ENCODE measurements at places on chromosomes 12 and 14. TPM values are rescaled to one million over a fixed set of nuclear protein-coding genes. Genes with fewer than 3 reads are reported as not detected.

DNA sequence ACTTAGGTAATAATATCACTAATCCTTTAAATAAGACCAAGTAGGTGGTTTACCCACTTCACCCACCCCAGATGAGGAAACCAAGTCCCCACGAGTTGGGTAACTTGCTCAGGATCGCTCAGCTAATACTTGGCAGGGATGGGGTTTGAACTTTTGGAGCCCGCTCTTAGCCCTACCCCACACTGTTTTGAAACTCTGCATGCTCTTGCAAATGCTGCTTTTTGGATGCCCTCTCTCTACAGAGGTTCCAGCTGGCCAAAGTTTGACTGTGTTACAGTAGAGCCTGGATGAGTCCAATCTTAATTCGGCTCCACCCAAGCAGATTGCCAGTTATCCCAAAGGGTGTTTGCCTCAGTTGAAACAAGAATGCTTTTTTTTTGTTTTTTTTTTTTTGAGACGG lies 6.8 kb downstream of the PLEKHG3 start:
- no peak overlapping the region for H3K27ac ChIP-seq
- H3K4me3 ChIP-seq: no peak overlapping the region
- peaks cover 35% of the 10 kb centered on the region for H3K36me3 ChIP-seq
- peaks cover 51% of the 10 kb centered on the region for H3K4me1 ChIP-seq
- DNase-seq: no peak

The CKAP4 gene
- 2.1 TPM for total RNA-seq

The ALDH6A1 gene
- total RNA-seq: 19.1 TPM

GRCh38 chr14:104086210-104086660 lies 735 bp downstream of the ASPG start:
- H3K27me3 ChIP-seq: peaks cover 7% of the 10 kb centered on the region
- no peaks in the 10 kb centered on the region for H3K36me3 ChIP-seq
- no peak overlapping the region for H3K27ac ChIP-seq
- H3K4me3 ChIP-seq: no peak overlapping the region
- no peaks in the 10 kb centered on the region for H3K4me1 ChIP-seq

The UNG gene
- 45.2 TPM for total RNA-seq

- no peak for DNase-seq
- peaks cover 39% of the 10 kb centered on the region for H3K4me1 ChIP-seq
- H3K4me3 ChIP-seq: no peak overlapping the region
- H3K27ac ChIP-seq: peak overlapping the region; percentile 94
These were observed 23.2 kb upstream of the PARP11 start for GRCh38 chr12:3896356-3896755.

The MANSC1 gene
- total RNA-seq: 0.25 TPM

GRCh38 chr12:25058658-25059058 lies 109.8 kb upstream of the BCAT1 start:
- H3K4me3 ChIP-seq: no peak overlapping the region
- H3K27me3 ChIP-seq: no peaks in the 10 kb centered on the region
- DNase-seq: no peak
- no peak overlapping the region for H3K27ac ChIP-seq
- peaks cover 32% of the 10 kb centered on the region for H3K36me3 ChIP-seq

The COQ5 gene
- 27.9 TPM for total RNA-seq

GRCh38 chr14:76710056-76711010 lies 50.9 kb upstream of the VASH1 start:
- no peaks in the 10 kb centered on the region for H3K36me3 ChIP-seq
- H3K27me3 ChIP-seq: peaks cover 5% of the 10 kb centered on the region
- no peaks in the 10 kb centered on the region for H3K4me1 ChIP-seq
- no peak overlapping the region for H3K4me3 ChIP-seq
- H3K27ac ChIP-seq: no peak overlapping the region

- peaks cover 15% of the 10 kb centered on the region for H3K36me3 ChIP-seq
- H3K4me1 ChIP-seq: peaks cover 45% of the 10 kb centered on the region
- peak overlapping the region; percentile 9 for H3K4me3 ChIP-seq
- DNase-seq: peak; percentile 48
- peak overlapping the region; percentile 62 for H3K27ac ChIP-seq
These were observed 59.0 kb upstream of the ARID2 start for GRCh38 chr12:45670346-45671065.

DNA sequence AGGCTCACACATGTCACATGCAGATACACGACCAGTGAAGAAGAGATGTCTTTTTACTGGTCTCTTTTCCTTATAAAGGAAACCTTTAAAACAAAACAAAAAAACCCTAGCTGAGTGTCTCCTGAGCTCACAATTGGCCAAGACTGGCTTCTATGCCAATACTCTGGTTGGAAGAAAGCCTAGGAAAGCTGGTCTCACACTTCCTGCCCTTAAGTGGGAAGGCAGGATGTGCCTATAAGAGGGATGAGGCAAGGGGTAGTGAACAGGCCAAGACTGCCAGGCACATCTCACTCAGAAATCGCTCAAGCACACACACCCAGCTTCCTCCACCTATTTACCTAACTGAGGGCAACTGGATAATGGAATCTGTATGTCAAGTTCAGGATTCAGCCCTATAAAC lies 50.0 kb downstream of the SOCS2 start:
- H3K4me1 ChIP-seq: no peaks in the 10 kb centered on the region
- H3K27me3 ChIP-seq: no peaks in the 10 kb centered on the region
- DNase-seq: no peak
- no peak overlapping the region for H3K27ac ChIP-seq
- no peak overlapping the region for H3K4me3 ChIP-seq
- H3K36me3 ChIP-seq: no peaks in the 10 kb centered on the region

The ISCA2 gene
- 30.1 TPM for total RNA-seq

The GNB3 gene
- not detected for total RNA-seq
